ENCODE measurements at places on chromosomes 2 and 18.

DNA sequence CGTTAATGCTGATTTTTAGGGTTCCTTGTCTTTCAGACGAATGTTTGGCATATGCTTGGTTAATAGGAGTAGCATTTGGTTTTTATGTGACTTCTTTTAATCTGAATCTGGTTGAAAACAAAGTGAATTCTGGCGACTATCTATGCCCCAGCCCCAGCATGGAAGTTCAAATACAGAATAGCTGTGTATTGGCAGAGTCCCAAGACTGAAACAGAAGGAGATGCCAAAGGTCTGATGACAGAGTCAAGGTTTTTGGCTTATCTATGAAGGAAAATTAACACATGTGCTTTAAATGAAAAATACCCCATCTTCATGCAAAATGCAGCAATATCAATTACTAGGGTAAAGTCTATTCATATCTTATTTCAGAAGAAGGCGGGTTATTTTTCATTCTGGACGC, 734.8 kb upstream of the NXPH2 start:
- no peak for DNase-seq

GRCh38 chr2:231720292-231720986, 12.1 kb downstream of the PTMA start:
- DNase-seq: no peak

- no peak for DNase-seq
These were observed 20.2 kb upstream of the B3GNT2 start for GRCh38 chr2:62175728-62176127.

GRCh38 chr2:188853307-188853706, 120.9 kb upstream of the COL3A1 start:
- DNase-seq: no peak

DNA sequence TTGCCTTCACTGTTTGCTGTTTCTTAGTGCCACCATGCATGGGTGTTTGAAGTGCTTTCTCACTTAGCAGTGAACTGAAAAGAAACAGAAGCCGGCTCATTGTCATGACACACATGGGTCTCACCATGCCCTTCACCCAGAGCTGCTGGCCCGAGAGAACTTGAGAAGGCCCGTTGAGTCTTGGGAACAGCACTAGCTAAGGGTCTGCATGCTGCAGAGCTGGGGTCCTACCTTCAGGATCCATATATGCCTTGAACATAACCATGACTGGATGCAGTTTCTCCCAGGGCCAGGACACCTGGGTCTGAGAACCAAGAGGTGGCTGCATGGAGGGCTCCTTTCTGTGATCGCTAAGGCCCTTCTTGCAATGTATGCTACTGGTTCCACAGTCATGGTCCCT, 245.5 kb upstream of the HS6ST1 start:
- no peak for DNase-seq

- no peak for DNase-seq
These were observed 194.1 kb downstream of the SMAD7 start for GRCh38 chr18:48756511-48757226.

DNA sequence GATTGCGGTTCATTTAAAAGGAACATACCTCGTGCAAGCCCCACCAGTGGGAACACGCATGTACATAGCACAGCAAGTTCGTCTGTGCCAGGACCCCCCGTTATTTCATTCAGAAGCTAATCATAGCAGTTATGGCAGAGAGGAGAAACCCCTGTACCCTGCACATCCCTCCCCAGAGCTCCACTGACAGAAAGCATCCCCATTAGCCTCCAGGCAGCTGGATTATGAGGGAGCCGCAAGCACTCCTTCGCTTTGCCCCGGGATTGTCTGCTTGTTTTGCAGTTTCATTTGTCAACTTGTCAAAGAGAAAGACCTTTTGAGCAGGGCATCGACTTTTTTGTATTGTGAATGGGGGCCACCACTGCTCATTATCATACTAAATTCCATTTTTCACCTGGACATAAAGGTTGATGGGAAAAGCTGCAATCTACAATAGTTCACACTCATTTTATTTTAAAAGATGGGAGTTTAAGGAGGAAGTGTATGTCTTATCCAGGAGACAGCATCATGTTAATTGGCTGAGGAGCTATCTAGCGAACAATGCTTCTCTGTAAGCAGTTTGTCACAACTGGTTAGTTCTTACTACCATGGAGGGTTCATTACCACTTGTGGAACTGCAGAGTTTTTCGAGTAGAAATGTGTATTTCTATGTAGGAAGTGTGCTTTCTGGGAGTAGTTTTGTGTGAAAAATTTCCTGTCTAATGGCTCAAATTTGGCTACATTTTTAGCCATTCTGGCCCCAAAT, 255.3 kb downstream of the THSD7B start:
- DNase-seq: no peak

- no peak for DNase-seq
These were observed 29.9 kb downstream of the CREG2 start for GRCh38 chr2:101357376-101357775.

GRCh38 chr2:181686576-181687185, 6.4 kb upstream of the NEUROD1 start:
- no peak for DNase-seq

GRCh38 chr2:99675130-99675661, 185.4 kb upstream of the REV1 start:
- DNase-seq: no peak

DNA sequence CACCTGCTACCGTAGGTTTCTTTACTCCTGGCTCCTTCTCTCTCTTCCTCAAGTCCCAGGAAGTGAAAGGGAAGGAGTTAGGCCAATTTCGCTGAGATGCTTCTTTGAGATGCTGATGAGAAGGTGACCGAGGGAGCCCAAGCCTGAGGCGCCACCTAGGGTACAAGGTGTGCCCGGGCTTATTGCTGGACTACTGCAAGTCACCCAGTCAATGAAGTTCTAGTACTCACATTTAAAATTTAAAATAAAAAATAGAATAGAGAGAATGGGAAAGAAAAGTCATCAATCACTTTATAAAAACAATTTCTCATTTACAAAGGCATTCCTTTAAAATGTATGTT, 45.3 kb downstream of the ACAA2 start:
- no peak for DNase-seq

DNA sequence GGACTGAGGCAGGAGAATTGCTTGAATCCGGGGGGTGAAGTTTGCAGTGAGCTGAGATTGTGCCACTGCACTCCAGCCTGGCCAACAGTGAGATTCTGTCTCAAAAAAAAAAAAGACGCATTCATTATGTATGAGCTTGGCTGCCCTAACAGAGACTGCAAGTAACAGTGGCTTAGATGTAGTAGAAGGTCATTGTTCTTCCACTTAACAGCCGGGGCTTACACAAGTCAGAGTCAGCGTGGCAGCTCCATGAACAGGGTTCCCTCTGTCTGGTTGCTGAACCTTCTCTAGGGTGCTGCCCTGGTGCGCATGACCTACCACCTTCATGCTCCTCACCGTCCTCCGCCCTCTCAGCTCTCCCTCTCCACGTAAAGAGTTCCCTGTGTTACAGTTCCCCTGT, 49.1 kb upstream of the IGFBP2 start:
- no peak for DNase-seq

GRCh38 chr18:70025580-70025979, 77.9 kb upstream of the CD226 start:
- DNase-seq: no peak

- DNase-seq: no peak
These were observed 328.2 kb downstream of the KCNJ3 start for GRCh38 chr2:155026651-155027174.
